ENCODE measurements at places on chromosomes 1 and 21.

DNA sequence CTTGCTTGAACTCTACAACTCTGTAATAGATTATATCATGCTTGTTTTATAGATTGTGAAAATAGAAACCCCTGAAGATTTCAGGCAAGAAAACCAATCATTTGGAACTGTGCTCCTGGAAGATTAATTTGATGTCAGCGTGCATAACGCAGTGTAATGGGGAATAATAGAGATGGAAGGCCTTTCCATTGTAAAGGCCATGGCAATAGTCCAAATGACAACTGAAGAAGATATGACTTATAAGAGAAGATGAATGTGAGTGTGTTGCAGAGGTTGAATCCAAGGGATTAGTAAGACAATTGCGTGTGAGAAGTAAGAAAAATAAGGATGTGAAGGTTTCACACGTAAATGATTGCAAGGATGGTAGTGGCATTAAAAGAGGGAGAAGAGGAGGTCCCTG is 285.0 kb downstream of the DUSP10 start:
- no peak for DNase-seq

DNA sequence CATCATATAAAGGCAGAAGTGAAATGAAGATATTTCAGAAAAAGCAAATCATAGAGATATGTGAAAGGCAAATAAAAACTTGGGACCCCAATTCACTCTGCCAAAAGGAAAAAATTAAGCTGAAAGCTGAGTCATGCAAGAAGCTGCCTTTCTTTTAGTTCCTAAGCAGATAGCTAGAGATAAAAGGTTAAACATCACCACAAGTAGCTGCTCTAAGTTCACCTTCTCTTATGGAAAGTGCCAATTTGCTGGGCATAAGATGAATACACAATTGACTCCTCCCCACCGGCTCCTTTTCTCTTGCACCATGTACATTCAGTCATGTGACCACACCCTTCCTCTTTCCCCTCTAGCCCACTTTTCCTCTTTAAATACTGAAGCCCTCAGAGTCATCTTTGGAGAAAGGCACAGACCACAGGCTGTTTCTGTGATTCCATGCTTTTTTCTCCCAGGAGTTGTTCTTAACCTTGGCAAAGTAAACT is 5.4 kb upstream of the SUMO3 start:
- DNase-seq = no peak

DNA sequence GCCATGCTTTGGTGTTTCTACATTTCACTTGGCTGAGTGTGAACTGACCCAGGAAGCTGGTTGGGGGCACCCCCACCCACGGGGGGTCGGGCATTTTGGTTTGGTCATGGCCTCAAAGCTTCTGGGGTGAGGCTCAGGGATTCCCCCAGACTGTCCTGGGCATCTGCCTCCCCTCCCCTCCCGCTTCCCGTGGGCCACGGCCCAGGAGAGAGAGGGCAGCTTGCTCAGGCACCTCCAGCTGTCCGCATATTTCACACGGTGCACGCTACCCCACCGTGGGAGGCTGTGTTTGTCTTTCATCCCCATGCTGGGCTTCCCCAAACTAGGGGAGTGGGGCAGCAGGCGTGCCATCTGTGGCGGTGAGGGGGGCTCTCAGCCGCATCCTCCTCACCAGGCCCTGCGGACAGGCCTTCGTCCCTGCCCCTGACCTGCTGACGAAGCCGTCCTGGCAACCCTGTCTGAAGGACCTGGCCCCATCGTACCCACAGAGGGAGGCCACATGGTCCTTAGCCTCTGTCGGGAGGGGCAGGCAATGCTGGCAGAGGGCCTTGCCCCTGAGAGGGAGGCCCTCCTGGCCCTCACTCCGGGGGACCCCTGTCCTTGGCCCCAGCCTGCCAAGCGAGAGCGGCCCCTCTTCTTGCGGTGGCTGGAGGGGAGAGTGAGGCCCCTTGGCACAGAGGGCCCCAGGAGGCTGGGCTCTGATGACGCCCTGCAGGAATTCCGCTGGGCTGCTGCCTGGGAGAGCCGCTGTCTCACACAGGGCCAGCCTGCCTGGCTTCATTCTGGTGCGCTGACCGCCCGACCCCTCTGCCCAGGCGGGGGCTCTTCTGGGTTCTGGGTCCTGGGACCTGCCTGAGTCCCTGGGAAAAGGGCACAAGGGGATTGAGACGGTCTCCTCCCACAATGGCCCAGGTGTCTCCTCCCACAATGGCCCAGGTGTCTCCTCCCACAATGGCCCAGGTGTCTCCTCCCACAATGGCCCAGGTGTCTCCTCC is 22.1 kb downstream of the TP73 start:
- peak; percentile 47 for DNase-seq

DNA sequence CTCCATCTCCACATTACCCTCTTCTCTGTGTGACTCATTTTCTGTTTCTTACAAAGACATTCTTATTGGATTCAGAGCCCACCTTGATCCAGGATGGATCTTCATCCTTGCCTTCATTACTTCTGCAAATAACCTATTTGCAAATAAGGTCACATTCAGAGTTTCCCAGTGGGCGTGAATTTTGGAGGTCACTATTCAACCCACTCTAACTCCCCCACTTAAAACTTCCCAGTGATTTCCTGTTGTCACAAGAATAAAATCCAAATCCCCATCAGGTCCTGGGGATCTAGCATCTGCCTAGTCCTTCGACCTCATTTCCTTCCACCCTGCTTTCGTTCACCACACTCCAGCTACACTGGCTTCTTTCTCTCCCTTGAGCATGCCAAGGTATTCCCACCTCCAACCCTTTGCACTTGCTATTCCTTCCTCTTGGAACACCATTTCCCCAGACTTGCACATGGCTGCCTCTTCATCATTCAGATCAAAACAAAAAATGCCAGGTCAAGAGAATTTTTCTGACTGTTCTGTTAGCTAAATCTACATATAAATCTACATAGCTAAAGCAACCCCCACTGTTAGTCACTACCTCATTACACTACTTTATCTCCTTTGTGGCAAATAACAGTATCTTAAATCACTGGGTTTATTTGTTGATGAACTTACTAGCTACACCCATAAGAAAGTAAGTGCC is 187.2 kb downstream of the TOMM20 start:
- DNase-seq = no peak

- DNase-seq = no peak
Observed at GRCh38 chr1:195617106-195617505, 991.1 kb downstream of the KCNT2 start.

DNA sequence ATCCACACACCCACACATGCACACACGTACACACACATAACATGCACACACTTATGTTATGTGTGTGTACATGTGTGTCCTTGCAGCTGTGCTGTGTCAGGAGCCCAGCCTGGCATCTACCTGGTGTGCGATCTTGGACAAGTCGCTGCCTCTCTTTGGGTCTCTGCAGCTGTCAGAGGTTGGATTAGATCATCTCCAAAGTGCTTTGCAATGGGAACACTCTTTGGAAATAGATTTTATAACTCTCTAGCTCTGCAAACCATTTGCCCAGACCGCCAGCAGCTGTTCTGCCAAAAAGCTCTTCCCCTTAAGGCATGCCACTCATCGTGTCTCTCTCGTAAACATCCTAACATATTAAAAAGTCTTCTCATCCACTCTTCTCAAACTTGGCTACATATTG is 4.7 kb downstream of the PKP1 start:
- no peak for DNase-seq

DNA sequence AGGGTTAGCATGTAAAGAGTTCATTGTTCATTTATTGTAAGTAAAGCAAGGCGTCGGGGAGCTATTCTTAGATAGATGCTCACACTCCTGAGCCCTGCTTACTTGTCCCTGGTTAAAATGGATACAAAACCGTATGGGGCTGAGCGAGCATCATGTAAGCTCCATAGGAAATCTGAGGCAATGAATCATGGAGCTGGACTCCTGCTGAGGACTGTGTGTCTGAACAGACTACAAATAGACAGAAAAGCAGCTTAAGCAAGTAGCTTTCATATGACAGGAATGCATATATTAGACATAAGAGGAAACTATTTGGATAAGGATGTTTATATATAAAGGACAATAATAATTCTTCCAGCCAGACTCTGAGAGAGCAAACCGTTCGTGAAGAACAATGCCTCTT is 604.9 kb upstream of the PTBP2 start:
- DNase-seq = no peak

Data from thyroid gland (tissue), 4 donors.